ENCODE measurements at places on chromosomes 13 and 19.

DNA sequence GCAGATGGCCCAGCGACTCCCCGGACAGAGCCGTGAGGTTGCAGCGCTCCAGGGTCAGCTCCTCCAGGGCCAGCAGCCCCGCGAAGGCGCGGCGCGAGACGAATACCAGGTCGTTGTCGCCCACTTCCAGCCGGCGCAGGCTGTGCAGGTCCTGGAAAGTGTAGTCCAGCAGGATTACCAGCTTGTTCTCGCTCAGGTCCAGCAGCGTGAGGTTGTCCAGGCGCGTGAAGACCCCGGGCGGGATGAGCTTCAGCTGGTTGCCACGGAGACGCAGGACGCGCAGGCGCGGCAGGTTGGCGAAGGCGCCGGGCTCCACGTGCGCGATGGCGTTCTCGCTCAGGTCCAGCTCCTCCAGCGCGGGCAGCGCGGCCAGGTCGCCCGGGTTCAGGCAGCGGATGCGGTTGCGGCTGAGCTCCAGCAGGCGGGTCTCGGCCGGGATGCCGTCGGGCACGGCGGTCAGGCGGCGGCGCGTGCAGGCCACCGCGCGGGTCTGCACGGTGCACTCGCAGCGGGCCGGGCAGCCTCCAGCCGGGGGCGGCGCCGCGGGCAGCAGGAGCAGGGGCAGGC is 9.3 kb upstream of the PEAK3 start:
- no peak for DNase-seq

DNA sequence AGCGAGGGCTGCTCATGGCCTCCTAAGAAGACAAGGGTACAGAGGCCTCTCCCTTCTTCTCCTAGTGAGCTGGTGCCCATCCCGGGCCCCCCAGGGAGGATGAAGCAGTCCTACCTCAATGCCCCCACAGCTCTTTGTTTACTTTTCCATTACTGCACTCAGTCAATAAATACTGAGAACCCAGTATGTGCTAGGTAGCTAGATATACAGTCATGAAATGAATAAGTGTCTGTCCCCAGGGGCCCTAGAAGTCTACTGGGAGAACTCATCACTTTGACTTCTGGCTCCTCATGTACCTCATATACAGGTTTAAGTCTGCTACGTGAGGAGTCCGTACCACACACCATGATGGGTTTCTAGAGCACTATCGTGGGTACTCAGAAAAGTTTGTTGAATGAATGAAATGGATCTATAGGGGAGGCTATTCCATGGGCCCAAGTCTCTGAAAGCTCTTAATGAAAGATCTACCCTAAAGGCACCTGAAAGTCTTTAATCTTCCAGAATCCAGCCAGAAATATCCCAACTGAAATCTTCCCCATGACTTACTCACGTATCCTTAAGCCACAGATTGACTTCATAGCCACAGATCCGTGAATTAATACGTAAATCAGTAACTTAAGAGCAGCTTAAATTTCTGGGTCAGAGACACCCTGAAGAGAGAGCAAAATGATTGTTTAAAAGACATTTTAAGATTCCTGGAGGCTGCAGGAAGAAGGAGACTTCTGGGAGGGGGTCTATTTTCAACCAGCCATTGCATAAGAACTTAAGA is 51.6 kb upstream of the POMP start:
- no peak for DNase-seq

DNA sequence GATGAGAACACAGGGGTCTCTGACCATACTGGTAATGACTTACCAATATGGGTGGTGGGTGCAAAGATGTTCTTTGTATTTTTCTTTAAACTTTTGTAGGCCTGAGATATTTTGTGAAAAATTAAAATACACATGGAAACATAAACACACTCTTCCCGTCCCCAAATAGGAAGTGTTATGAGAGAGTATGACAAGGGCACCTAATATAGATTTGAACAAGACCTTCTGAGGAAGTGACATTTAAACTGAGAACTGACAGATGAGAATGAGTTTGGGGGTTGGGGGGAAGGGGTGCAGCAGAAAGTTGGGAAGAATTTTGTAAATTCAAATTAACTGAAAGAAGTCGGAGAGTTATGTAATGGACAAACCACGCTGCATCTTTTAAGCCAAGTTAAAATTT is 224.2 kb downstream of the RGCC start:
- DNase-seq: no peak

- DNase-seq: no peak
These were observed 11.3 kb downstream of the POSTN start for GRCh38 chr13:37587236-37587635.

- no peak for DNase-seq
These were observed 33.5 kb downstream of the ZNF844 start for GRCh38 chr19:12098040-12098439.

GRCh38 chr13:44165221-44165888 is 208.3 kb upstream of the SERP2 start:
- no peak for DNase-seq

DNA sequence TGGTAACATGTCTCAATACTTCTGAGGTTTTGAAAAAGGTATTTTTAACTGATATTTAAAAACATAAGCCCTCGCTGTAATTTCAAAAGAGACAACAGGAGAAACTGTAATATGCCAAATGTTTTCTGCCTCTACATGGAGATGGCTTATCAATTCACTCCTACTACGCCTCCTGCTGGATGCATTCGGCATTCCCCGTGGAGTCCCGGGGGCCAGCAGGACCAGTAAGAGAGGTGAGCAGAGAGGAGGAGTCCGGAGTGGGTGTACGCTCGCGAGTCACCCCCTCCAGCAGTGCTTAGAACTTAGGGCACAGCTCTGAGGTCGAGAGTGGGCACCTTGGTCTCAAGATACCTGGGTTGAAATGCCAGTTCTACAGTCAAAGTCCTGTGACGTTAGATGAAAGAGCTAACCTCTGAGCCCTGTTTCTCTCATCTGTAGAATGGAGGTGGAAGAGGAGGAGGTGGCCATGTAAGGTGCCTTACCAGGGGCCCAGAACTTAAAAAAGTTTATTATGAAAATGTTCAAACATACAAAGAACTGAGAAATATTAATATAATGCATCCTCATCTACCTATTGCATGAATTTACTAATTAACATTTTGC is 110.2 kb downstream of the STK24 start:
- no peak for DNase-seq

- DNase-seq: no peak
These were observed 126.7 kb downstream of the ABCC4 start for GRCh38 chr13:95174517-95174916.

- DNase-seq: no peak
These were observed 838 bp downstream of the AKAP11 start for GRCh38 chr13:42272804-42273175.

DNA sequence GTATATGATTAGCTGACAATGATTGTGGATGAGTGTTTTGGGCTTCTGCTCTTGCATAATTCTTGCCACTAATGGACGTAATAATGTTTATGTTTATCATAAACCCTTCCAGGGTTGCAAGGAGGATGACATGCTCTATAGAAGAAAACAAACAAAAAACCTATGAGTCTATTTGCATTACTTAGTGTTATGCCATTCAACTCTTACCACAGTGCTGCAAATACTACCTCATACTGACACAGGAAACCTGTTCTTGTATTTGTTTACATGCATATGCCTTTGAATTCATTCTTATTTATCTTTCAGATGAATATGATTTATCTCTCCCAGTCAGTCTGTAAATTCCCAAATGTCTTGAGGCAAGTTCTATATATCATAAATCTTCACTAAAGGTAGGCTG is 39.6 kb upstream of the FREM2 start:
- DNase-seq: no peak

GRCh38 chr19:46660551-46661019 is 397 bp downstream of the DACT3 start:
- DNase-seq: no peak
